ENCODE measurements at places on chromosomes 3 and 15.

DNA sequence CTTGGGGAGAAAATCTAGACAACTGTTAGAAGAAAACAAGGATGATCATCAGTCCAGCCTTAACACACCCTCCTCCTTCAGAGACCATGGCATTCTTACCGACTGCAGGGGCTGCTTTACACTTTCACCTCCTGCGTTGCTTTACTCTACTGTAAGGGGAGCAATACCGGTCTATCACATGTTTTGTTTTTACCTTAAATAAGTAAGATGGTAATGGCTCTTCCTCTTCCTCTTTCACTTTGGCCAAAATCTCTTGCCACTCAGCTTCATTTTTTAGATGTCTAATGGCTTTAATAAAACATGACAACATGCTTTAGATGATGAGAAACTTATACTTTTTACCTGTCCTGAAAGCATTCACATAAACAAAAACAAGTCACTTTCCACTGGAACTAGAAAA, 33.4 kb upstream of the STIMATE start:
- no peak for DNase-seq

GRCh38 chr3:153840487-153840886, 280.7 kb upstream of the ARHGEF26 start:
- no peak for DNase-seq

DNA sequence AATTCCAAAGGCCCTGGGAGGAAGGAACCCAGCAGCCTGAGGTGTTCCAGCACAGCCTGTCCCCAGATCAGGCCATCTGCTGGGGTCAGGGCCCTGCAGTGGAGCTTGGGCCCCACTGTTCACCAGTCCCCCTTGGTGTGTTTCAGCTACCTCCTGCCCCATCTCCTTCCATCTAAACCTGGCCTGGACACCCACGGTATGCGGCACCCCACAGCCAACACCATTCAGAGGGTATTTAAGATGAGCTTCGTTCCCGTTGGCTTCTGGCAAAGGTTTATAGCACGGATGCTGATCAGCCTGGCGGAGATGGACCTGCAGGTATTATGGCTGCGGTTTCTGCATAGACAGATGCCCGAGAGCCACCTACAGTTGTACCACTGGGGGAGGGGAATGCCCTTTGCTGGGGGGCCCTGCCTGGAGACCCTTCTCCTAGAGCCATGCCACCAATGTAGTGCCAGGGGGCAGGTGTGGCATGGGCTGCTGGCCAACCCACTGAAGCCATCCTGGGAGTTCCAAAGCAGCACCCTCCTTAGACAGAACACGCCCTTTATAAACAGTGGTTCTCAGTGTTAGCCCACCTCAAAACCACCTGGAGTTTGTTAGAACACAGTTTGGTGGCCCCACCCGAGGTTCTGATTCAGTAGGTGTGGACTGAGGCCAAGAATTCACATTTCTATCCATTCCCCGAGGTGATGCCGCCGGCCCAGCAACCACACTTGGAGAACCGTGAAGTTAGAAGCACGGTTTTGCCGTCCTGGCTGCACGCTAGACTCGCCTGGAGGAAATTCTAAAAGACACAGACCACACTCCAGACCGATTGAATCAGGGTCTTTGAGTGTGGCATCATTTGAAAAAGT, 126.9 kb downstream of the LRRK1 start:
- no peak for DNase-seq

DNA sequence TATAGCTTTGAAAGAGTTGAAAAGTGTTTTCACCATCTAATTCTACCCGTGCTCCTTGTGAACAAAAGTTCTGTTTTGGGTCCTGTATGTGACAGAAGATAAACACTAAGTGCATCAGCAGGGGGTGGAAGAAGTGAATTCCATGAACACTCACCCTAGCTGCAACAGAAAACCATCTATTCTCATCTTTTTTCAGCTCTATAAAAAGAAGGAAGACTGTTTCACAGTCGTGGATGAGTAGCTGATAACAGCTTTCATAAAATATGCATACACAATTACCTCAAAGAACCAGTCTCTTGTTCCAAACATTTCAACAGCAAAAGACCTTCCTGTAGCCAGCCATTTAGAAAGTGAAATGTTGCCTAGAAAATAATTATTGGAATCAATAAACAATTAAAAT, 281.7 kb upstream of the RASGRP1 start:
- no peak for DNase-seq

DNA sequence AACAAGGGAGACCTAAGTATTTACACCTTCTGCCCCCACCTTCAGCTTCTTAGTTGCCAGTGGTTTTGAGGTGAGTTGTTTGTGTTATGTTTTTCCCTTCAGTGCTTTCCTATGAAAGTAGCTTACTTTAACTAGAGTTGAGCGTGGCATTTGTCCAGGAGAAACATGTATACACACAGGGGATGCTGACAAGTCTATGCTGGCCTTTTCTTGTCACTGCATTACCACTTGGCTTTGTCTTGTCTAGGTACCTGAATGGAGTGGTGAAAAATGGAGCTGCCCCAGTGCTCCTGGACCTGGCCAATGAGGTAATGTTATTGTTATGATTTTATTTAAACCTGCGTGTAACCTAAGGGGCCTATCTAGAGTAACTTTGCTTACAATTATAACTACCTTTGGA, 74.4 kb downstream of the CDIN1 start:
- DNase-seq: no peak

DNA sequence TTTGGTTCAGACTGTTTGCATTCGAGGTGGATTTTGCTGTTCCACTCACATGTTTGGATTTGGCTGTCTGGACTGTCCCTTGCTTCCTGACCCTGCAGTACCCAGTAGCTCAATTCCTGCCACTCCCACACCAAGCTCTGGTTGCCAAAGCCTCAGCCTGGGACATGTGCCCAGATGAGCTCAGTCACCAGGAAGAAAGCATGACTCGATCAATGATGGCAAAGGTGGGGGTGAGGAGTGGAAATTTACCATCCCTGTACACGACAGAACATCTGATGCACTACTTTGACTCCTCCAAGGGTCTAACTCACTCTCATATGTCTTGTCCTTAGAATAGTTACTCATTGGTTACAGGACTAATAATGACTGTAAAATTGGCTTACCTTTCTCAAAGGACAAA, 45.2 kb downstream of the ZNF385D start:
- peak; percentile 94 for DNase-seq

DNA sequence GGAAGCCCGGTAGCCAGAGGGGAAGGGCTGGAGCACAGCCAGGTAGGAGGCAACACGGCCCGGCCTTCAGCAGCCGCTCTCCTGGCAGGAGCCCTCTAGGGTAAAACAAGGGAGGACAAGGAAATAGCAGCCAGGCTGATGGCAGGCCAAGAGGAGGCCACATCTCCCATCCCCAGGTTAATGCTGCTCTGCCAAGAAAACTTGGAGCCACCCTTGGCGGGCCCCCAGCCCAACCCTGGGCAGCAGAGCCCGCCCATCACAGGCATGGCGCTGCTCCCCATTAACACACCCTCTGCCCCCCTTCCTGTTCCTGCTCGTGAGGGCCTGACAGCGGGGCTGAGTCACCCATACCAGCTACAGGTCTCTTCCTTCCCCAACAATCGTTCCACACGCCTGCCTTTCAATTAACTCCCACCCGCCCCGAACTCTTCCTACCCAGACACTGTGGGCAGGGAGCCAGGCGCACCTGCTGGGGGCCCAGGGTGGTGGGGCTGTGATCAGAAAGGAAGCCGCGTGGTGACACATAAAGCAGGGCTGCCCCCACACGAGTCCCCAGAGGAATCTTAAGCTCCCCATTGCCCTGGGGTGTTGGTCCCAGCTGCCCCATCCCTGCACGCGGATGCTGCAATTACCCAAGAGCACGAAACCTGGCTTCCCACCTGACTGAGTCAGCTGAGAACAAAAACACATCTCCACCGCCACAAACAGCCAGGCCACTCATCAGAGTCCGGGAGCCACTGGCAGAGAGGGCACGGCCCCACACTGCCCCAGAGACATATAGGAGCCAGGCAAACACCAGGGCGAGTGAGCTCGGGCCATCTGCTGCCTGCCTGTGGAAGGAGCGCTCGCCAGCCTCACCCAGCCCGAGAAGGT, at the start of gene C15orf62:
TSS of gene C15orf62 (plus strand) at position 707 of the 873 bp plus-strand sequence. CDS start 516 bp downstream, outside the sequence.
- no peak for DNase-seq

- no peak for DNase-seq
Observed at GRCh38 chr15:58584789-58585461, 153.1 kb downstream of the LIPC start.

- DNase-seq: no peak
Observed at GRCh38 chr3:87370007-87370406, 93.6 kb upstream of the POU1F1 start.

- no peak for DNase-seq
Observed at GRCh38 chr15:39300451-39301153, 280.3 kb upstream of the THBS1 start.

DNA sequence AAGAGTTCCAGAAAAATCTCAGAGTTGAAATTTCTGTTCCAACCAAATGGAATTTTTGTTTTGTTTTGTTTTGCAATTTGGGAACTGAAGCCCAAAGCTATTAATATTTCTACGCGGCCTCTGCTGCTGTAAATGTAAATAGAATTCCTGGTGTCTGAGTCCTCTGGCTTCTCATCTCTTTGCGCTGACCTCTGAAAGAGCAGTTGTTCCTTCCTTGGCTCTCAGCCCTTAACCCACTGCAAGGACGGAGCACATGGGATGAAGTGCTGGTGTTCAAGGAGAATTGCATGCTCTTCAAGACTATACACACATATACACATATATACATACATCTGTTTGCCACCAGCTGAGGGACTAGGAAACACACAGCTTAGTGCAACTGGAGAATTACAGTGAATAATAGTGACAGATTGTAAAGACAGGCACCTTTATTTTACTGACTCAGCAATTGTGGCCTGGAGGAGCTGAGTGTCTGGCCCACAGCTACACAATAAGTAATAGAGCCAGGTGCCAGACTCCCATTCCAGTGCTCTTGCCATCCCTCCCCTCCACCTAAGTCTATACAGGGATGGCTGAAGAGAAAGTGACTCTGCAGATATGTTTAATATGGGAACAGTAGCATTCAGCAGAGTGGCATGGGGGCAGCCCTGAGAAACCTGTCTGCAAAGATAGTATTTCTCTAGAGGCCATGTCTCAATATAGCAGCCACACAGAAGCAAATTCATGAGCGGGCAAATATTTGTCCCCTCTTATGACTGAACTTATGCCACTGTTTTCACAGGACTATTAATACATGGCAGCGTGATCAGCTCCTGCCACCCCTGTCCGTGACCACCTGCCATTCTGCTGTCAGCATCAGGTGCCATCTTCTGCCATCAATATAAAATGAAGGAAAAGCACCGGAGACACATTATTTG, 42.3 kb downstream of the NEK10 start:
- peak; percentile 72 for DNase-seq

GRCh38 chr3:127760361-127760760, 62.0 kb downstream of the MGLL start:
- DNase-seq: no peak

GRCh38 chr3:185796431-185797107, 28.3 kb downstream of the IGF2BP2 start:
- DNase-seq: no peak

- no peak for DNase-seq
Observed at GRCh38 chr15:27956285-27956684, 142.8 kb downstream of the OCA2 start.

GRCh38 chr3:146594843-146595482, 10.2 kb downstream of the PLSCR5 start:
- DNase-seq: peak; percentile 11

Data from stromal cell of bone marrow (primary cell).